ENCODE measurements at places on chromosomes 3 and 15.

- no peak for DNase-seq
Measured at GRCh38 chr15:64681424-64682024, 93.9 kb downstream of the RBPMS2 start.

DNA sequence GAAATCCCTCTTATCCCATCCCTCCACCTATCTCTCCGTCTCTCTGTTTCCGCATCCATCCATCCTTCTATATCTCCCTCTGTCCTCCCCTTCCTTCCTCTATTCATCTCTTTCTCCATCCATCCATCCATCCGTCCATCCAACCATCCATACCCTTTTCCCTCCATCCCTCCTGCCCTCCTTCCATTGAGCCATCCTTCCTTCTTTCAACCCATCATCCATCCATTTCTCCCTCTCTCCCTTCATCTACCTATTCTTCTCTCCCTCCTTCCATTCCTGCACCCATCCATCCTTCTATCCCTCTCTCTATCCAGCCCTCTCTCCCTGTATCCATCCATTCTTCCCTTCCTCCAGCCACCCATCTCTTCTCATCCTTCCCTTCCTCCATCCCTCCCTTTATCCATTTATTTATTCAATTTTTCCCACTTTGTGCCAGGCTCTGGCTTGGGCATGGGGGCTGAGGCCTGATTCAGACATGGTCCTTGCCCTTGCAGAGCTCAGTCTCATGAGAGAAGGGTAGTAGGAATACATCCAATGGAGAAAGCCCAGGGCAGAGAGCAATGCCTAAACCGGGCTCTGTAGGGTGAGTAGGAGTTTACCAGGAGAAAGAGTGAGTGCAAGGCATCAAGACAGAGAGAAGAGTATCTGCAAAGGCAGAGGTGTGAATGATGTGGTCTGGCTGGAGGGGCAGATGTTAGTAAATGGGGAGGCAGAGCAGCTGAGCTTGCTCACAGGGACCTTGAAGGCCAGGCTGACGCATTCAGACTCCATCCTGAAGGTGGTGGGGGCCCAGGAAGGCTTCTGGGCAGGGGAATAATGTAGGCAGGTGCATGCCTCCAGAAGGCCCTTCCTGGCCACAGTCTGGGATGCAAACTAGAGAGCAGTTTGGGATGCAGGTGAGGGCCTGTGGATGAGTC, 19.5 kb upstream of the FBLN2 start:
- no peak for DNase-seq

- DNase-seq, result no peak
Measured at GRCh38 chr3:43923104-43923882, 232.6 kb downstream of the ABHD5 start.

- DNase-seq, result no peak
Measured at GRCh38 chr3:20857636-20858035, 671.6 kb upstream of the SGO1 start.

DNA sequence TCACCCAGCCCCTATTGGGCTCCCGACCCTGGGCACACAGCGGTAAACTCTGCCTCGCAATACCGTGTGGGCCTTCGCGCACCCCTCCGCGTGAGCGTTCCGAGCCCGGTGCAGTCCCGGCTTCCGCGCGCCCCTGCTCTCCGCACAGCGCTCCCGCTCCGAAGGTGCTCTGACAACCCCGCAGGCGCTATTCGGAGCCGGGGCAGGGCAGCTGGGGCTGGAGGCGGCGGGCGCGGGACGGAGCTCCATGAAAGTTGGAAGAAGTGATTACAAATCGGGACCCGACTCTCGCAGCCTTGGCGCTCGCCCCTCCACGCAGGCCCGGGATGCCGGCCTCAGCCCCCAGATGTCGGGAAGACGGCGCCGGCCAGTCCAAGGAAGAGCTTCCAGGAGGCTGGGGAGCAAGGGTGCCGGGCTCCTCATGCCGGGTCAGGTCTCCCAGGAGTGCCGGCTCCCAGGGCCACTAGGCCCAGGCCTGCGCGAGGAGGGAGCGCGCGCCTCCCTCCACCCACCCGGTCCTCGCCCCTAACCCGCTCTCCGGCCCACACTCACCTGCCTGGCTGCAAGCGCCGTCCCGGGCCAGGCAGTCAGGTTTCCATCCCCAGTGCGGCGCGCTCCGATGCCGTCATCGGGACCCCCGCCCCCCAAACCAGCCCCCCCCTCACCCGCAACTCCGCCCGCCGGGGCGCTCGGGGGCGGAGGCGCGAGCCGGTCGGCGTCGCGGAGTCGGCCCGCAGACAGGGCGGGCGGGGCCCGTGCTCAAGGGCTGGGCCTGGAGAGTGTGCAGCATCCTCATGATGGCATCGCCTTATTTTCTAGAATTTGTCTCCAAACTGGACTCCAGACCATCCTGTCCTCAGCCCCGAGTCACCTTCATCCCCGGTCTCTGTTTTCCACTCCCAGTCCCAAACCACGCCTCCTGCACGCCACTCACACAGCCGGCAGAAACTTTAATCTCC, at the start of gene KIF7:
Gene KIF7, minus strand, starts transcription at position 621 of the 959 bp plus-strand sequence. CDS start 2,537 bp downstream, outside the sequence.
- peak; percentile 9 for DNase-seq

DNA sequence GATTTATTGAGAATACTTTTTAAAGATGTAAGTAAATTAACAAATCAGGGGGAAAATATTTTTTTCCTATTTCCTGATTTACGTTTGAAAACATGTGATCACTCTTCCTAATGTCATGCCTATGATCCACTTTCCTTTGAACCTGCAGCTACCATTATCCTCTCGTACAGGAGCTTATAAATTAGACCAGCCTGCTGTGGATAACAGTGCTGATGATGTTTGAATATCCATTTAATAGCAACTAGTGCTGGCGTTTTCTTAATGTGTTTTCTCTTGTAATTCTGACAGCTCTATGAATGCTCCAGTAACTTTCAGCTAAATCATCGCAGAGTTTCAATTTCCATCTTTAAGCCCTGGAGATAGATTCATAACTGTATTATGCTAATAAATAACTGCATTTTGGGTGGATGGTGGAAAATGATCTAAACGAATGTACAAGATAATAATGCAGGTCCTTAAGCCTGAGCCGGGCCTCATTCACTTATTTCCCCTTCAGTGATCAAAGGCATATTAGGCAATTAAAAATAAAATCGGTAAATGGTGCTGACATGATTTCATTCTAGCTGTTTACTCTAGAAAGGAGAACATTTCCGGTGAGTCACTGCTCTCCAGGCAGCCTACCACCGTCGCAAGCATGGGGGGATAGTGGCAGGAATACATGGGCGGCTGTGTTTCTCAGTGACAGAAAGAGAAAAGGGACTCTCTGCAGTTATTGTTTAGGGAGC, 58.5 kb upstream of the SLC24A5 start:
- DNase-seq, result no peak

DNA sequence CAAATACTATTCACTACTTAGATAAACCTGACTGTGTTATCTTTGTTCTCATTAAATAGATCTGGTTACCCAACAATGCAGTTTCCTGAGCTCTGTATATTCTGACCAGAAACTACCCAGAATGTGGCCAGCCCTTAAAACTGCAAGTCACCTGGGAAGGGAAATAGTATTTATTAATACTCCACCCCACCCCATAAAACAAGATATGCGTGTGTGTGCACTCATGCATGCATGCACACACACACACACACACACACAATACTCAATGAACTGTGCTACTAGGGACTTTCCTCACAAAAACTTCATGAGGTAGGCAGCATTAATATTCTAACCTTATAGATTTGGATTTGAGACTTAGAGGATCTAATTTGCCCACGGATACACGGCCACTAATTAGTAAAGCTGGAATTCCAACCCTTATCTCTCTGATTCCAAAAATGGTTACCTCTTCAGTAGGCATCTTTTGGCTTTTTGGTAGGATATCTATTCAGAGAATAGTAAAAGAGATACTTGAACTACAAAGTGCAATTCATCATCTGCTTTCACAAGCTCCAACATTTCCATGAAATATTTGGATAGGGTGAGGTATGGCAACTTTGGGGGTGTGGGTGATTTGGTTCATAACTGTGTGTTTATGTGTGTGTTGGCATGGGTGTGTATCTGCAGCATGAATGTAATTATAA, 197.0 kb upstream of the CFAP20DC start:
- DNase-seq, result no peak

DNA sequence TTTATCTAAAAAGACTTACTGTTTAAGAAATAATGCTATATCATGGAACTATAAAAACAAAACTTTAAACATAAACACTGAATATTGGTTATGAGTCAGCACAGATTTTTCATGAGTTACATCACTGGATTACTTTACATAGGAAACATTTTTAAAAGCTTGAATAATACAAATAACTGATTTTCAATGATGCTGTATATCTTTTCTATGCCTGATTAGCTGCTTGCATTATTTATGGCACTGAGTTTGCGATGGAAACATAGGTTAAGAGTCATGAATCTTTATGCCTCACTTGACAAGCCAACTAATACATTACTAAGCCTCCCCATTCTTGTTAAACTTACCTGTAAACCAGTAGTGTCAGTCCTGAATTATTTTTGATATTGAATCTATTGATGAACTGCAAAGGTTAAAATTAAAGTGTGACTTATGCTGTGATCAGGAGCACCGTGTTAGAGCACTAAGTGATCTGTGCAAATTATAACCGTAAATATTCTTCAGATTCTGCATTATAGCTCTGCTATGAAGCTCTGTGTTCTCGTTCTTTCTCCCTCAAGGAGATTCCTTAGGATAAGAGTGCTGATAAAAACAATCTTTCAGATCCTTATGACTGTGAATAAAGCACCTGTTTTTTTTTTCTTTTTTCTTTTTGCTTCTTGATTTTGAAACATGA, 437.3 kb upstream of the BCHE start:
- DNase-seq, result no peak

GRCh38 chr15:81633889-81634288, 259.9 kb upstream of the TMC3 start:
- DNase-seq, result no peak

DNA sequence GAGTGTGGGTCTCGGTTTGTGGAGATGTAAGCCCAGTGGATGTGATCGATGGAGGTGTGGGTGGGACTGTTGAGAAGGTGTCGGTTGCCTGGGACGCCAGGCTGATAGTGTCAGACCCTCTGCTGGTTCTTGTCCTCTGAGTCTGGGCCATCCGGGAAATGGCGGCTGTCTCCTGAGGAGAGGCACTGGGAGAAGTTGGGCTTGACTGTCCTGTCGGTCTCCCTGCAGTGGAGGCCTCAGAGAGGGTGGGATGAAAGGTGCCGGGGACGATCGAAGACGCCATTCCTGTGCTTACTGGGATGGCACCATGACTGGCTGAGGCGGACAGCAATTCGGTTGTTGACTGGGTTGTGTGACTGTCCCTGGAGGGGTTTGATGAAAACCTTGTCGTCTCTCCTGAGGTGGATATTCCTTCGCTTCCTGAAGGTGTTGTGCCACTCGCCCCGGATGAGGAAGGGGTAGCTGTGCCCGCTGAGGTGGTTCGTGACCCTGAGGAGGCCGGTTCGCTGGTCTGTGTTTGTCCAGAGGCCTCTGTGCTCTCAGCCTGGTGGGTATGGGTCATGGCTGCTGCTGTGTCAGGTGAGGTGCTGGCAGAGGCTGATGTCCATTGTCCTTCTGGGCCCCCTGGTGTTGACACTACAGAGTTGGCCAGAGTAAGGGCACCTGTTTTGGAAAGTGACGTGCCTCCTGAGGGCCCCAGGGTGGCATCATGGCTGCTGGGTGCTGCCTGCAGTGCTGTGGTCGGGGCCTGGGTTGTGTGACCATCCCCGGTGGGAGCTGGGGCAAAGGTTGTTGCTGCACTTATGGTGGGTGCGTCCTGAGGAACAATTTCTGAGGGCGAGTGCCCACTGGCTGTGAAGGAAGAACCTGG, 22.8 kb downstream of the MUC4 start:
- no peak for DNase-seq

GRCh38 chr3:27171113-27171512, 198.1 kb downstream of the NEK10 start:
- no peak for DNase-seq

- DNase-seq, result no peak
Measured at GRCh38 chr3:43641306-43642114, 19.7 kb upstream of the ANO10 start.

- no peak for DNase-seq
Measured at GRCh38 chr15:76999996-77000395, 5.1 kb downstream of the PSTPIP1 start.

GRCh38 chr3:126342991-126343648, 14.1 kb downstream of the KLF15 start:
- no peak for DNase-seq

GRCh38 chr3:71504250-71505036, 79.1 kb downstream of the FOXP1 start:
- peak; percentile 23 for DNase-seq
